Iris pigment epithelial cell (primary cell): ENCODE measurements at places on chromosomes 3 and 15.

GRCh38 chr15:61157933-61158332 lies 71.2 kb downstream of the RORA start:
- no peak for DNase-seq

DNA sequence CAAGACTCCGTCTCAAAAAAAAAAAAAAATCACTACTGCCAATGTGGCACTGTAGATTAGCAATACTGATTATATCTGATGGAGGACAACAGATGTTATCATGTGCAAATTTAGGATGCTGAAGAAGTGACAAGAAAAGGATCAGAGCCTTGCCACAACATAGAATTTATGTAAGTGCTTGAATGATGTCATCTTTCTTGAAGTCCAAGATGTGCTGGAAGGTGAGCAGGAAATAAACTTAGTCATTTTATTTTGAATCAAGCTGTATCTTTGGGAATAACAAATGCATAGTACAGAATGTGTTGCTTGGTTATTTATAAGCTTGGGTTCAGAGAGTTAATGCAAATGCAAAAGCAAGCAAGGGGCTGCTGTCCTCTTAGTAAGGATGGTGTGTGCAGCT lies 47.1 kb downstream of the IL12A start:
- no peak for DNase-seq

DNA sequence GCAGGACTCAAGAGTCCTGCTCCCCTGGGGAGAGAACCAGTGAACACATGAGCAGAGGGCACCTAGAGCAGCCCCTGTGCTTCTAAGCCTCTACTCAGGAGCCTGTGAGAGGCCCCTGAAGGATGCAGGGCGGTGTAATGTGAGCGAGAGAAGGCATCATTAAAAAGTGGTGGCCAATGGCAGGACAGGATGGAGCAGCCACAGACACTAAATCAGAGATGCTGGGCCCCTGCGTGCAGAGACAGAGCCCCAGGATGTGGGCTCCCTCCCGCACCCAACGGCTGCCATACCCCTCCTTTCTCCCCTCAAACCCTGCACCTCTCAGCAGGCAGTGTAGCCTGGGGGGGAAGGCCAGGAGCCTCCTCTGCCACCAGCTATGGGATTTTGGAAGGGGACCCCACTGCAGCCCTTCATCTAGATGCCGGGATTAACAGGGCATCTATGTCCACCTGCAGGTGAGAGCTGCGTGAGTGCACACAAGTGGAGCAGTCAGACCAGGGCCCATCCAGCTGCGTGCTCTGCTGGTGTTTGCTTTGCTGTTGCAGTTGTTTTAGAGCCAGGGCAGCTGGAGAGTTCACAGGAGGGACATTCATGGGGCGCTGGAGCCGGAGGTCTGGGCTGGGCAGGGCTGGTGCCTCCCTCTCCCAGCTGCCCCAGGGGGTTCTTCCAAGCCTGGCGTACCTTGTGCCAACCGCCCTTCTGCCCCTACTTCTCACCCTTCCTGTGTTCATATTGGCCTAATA lies 5.1 kb upstream of the IQSEC1 start:
- no peak for DNase-seq

GRCh38 chr3:188234132-188234531 lies 80.2 kb downstream of the LPP start:
- peak; percentile 52 for DNase-seq

DNA sequence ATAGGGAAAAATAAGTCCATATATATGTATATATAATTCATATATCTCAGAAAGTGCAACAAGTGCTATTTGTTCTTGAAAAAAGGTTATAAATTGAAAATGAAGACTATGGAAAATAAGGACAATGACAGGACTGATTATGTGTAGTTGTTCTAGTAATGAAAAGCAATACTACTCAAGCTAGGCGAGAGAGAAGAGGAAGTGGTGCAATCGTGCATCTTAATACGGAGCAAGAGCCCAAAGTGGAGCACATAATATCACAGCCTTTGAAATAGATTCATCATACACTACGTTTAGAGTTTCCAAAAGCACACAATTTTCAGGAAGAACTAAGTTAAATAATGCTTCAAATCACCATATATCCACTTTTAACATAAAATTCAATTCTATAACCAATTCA lies 87.9 kb downstream of the ULK4 start:
- DNase-seq: no peak

- DNase-seq: no peak
Observed at GRCh38 chr3:13886593-13887129, 6.8 kb upstream of the WNT7A start.

GRCh38 chr3:132174500-132174899 lies 139.7 kb upstream of the CPNE4 start:
- DNase-seq: peak; percentile 13

- DNase-seq: no peak
Observed at GRCh38 chr15:27787931-27788330, 311.2 kb downstream of the OCA2 start.

GRCh38 chr3:171044384-171044783 lies 17.9 kb upstream of the SLC2A2 start:
- peak; percentile 31 for DNase-seq

GRCh38 chr3:187925326-187925725 lies 180.1 kb upstream of the BCL6 start:
- peak; percentile 24 for DNase-seq

DNA sequence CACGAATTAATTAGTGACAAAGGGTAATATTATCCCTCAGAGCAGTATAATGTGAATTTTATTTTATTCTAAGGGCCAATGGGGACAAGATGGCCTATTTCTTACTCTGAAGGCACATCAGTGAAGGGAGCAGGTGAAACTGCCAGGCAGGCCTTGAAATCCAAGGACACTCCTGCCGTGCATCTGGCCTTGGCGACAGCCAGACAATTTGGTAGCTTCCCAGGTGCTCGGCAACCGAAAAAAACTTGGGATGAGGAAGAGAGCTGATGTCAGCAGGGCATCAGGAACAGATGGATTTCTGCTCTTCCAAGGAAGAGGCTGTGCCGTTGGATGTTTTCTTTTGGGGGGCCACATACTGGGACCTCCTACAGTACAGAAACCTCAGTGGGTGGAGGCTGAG lies 83.2 kb upstream of the ADAMTSL3 start:
- no peak for DNase-seq

GRCh38 chr3:183064475-183064874 lies 34.8 kb downstream of the MCCC1 start:
- no peak for DNase-seq

GRCh38 chr15:71362987-71363968 lies 248.0 kb downstream of the THSD4 start:
- DNase-seq: no peak

DNA sequence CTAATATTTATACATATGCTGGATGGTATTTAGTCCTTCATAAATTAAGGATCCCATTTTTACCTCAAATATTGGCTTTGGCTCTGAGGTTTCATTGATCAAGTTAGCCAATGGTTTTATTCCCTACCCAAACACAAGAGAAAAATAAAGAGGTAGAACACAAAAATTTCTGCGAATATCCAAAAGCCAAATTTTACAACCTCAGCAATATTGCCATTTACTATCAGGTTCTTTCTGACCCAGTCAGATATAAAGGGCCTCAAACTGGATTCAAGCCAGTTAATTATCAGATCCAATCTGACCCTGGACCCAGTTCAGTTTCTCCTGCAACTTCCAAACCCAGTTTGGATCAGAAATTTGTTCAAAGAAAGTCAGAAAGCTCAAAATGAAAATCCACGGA lies 998.1 kb downstream of the SI start:
- DNase-seq: no peak

DNA sequence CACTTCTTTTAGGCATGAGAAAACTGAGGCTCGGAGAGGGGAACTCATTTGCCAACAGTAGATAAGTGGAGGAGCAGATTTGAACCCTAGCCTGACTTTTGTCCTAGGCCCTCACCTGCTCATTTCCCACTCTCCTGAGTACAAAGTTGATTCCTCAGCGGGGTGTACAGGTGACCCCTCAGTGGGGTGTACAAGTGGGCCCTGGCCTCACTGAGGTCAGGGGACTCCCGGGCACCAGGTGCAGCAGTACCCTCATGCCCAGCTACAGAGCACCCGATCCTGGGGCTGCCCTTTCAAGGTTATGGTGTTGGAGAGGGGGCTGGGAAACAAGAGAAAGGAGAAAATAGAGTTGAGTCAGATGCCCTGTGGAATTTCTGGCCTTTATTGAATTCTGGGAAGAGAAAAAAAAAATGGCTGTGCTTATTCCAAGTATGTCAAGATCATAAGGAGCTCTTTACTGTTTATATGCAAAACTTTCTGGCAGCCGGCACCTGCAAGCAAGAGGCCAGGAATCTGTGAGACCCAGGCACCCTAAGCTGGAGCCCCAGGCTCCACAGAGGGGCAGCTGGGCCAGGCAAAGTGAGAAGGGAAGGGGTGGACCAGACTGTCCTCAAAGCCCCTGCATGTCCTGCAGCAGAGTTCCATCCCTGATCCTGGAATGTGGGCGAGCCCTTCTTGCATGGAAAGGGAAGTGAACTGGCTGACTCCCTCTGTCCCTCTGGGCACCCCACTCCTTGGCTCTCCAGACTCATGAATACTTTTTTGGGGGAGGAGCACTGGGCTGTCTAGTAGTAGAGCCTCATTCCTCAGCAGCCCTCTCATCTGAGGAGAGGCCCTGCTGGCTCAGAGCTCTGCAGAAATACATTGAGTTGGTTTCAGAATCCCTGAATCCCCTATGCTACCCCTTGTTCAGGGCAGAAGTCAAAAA lies 43.1 kb downstream of the AMOTL2 start:
- DNase-seq: no peak

DNA sequence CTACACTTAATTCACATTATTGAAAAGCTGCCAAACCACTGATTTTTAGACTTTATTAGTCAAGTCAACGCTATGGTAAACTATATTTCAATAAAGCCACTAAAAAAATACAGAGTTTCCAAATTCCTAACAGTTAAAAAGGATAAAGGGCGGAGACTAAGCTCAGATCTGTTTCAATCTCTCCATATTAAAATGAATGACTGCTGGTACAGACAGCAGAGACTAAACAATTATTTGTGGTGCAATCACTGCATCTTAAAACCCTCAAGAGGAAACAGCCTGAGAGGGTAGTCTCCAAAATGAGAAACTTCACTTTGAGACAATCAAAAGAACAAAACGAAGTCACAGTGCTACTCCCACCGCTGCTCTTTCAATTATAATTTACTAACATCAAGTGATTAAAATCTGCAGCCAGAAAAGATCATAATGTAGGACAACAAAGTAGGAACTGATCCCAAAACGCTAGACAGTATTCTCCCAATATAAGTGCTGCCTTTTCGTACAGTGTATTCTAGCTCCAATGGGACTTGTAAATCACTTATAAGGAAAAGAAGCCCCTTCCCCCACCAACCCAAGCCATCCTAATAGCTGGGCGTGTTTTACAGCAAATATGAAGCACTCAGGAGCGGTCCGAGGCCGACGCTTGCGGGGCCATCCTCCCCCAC lies 1.2 kb downstream of the UBP1 start:
- peak; percentile 38 for DNase-seq

GRCh38 chr3:167830007-167830406 lies 94.5 kb downstream of the SERPINI1 start:
- no peak for DNase-seq
